ENCODE measurements at places on chromosomes 13 and 19.

GRCh38 chr19:16749326-16749725, 29.7 kb downstream of the NWD1 start:
- no peak for DNase-seq

DNA sequence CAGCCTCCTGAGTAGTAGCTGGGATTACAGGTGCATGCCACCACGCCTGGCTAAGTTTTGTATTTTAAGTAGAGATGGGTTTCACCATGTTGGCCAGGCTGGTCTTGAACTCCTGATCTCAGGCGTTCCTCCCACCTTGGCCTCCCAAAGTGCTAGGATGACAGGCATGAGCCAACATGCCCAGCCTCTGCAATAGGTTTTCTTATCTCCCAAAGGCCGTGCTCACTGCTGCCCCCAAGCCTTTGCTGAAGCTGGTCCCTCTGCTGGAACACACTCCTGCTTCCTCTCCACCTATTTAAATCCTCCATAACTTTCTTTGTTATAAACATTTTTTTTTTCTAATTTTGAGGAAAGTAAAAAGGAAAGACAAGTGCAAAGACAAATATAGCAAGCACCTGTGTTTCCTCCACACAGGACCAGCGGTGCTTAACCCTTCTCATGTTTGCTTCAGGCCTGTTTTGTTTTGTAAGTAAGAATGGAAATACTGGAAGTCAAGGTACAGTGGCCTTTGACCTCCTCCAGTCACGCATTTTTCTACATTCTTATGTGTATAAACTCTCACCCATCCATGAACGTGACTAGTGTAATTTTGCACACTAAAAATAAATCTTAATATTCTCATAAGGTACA, 14.5 kb upstream of the TNFAIP8L1 start:
- no peak for DNase-seq

- DNase-seq, result no peak
Measured at GRCh38 chr19:43913383-43913782, 21.7 kb downstream of the ZNF45 start.

GRCh38 chr19:7999376-7999775, 6.1 kb downstream of the ELAVL1 start:
- no peak for DNase-seq

GRCh38 chr19:42596391-42597072, 1.8 kb upstream of the CEACAM8 start:
- DNase-seq, result peak; percentile 19

- no peak for DNase-seq
Measured at GRCh38 chr13:94946039-94946438, 233.7 kb upstream of the SOX21 start.

DNA sequence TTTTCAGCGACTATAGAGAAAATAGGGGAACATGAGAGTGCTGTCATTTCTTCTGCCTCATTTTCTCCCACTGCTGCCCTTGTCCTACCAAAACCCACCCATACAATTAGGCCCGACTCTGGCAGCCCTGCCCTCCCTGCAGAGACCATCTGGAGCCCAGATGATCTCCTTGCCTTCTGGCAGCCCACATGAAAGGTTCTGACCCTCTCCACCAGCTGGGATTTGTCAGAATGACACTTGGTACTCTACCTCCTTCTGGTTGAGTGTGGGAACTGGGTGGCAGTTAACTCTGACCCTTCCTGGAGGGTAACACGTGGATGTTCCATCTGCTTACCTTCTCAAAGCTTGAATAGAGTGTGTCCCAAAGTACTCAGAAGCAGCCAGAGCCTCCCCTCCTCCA, 21.0 kb upstream of the SIAH3 start:
- no peak for DNase-seq

GRCh38 chr13:30043631-30043925, 193.2 kb upstream of the UBL3 start:
- no peak for DNase-seq

DNA sequence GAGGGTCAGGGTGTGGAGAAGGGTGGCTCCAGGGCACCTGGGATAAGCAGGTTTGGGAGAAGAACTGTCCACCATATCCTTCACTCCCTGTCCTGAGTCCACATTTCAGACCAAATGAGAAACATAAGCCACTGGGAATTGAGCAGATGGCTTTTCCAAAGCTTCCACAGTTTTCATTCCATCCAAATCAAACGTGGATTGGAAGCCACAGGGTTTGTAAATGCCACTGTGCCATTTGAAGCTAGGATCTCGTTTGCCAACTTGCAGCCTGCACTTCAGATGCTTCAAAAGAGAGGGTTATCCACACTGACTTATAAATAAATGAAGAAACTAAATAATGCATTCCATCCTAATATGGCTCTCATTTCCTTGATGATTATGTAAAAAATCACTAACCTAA, 81.5 kb downstream of the UQCRFS1 start:
- no peak for DNase-seq

- no peak for DNase-seq
Measured at GRCh38 chr19:5588906-5589676, 21.3 kb upstream of the TINCR start.

DNA sequence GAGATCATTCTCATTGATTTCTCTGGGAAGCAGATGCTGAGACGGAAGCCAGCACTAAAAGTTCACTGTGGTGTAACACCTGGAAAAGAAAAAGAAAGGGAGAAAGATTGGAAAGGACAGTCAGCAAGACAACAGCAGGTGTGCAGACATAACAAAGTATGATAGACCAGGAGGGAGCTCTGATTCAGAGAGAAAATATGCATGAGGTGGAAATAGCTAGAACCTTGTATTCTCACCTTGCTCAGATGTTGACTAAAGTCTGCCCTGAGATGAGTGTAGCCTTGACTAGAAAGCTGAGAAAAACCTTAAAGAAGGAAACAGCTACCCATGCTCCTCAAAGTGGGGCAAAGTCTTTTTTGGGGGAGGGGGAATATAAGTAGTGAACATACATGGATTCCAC, 1711.8 kb downstream of the EFNB2 start:
- no peak for DNase-seq

GRCh38 chr19:32208060-32208459, 137.3 kb upstream of the ZNF507 start:
- no peak for DNase-seq

- no peak for DNase-seq
Measured at GRCh38 chr13:95492044-95492801, 60.3 kb upstream of the CLDN10 start.

- no peak for DNase-seq
Measured at GRCh38 chr13:34258646-34259386, 440.9 kb downstream of the RFC3 start.

DNA sequence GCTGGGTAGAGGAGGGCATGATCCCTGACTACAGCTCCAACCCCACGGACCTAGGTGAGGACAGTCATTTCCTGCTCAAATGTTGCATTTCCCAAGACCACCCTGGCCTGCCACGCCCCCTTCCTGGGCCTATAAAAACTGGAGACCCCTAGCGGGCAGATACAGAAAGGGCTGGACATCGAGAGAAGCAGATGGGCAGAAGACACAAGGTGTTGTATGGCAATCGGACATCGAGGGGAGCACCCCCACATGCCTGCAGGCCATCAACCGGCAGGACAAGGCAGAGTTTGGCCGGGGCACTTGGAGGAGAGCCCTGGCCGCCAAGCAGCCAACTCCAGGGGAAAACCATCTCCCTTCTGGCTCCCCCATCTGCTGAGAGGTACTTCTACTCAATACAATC, 746.4 kb downstream of the PCDH9 start:
- no peak for DNase-seq

GRCh38 chr19:17049711-17050280, 23.2 kb upstream of the CPAMD8 start:
- no peak for DNase-seq

DNA sequence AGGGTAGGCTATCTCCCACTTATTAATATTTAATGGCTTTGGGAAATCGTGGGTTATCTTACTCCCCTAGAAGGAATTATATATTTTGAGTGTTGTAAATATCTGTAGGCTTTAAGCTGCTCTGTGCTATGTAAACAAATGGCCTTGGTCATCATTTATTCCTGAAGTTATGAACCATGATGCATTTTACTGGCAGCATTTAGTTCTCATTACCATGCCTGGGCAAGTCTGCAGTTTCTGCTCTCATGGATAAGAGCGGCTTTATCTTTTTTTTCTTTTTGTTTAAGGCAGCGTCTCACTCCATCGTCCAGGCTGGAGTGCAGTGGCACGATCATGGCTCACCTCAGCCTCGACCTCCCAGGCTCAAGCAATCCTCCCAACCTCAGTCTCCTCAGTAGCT, 156.1 kb downstream of the IRS2 start:
- no peak for DNase-seq

DNA sequence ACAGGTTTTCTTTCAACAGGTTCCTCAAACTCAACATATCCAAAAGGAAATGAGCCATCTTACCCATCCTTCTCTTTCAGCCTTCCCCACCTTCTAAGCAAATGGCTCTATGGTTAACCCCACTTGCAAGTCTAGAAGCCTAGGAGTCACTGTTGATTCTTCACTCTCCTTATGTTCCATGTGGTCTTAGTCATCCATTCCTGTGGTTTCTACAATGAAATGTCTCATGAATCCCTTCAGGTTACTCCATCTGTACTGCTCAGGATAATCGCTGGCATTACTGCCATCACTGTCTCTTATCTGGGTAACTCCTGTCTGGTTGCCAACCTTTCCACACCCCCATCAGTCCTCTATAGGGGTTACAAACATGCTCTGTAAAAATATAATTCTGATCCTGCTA, 381.3 kb downstream of the ENOX1 start:
- no peak for DNase-seq

GRCh38 chr13:111853721-111854120, 213.2 kb upstream of the SOX1 start:
- no peak for DNase-seq

- no peak for DNase-seq
Measured at GRCh38 chr19:46297700-46298478, 1.0 kb downstream of the HIF3A start.

DNA sequence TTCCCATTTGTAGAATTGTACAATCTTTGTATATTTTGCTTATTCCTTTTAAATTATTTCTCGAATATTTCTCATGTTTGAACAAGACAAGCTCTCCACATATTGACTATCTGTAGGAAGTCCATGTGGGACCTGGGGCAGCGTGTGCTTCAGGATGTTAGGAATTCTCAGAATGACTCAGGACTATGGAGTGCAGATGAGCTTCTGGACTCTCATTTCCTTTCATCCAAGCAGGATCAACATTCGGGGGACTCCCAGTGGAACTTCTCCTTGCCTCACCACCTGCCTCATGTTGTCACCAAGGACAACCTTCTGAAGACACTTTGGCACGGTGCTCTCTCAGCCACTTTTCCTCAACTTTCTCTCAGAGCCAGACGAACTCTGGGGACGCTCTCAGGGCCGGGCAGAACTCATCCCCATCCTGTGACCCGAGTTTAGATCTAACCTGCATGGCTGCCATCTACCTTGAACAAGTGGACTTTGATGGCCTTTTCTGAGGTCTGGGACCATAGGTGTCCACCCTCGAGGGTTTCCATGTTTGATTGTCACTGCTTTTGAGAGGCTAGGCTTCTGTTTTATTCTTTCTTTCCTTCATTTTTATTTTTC, 441.7 kb downstream of the IRS2 start:
- no peak for DNase-seq

DNA sequence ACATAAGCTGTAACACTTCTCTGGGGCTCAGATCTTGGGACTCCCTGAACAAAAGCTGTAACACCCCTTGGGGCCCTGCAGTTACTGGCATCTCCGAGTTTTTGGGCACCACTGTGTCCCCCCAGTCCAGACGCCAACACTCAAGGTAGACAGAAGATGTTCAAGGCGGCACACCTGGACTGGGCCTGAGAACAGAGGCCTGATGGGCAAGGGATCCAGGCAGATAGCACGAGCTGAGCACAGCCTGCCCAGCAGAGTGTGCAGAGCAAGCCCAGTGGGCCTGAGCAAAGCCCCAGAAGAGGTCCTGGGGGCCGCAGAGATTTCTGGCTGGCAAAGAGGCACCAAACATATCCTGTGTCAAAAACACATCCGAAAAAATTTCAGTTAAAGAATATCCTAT, 1163.3 kb upstream of the PRR20A start:
- no peak for DNase-seq

Data from stimulated activated CD8-positive, alpha-beta memory T cell treated with anti-CD3 and anti-CD28 coated beads, Interleukin-7, amount 100 ng/mL, for 1 hour (primary cell).